ENCODE measurements at places on chromosomes 16 and 17. TPM values are rescaled to one million over a fixed set of nuclear protein-coding genes. Genes with fewer than 3 reads are reported as not detected.

Gene MPHOSPH6
- 15.7 TPM for total RNA-seq

DNA sequence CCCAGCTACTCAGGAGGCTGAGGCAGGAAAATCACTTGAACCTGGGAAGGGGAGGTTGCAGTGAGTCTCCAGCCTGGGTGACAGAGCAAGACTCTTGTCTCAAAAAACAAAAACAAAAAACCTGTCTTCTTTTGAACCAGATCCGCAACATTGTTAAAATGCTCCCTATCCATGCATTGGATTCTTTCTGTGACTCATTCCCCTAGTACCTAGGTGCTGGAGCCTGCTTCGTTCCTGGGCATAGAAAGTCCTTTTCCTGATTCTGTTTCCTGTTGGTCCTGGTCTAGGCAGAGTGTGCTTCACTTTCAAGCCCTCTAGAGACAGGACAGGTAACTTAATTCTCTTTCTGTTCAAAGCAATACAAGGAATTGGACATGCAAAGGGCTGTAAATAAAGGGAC is 5.2 kb downstream of the EPN2 start:
- peak; percentile 21 for DNase-seq

- DNase-seq = peak; percentile 93
These were observed 20.0 kb upstream of the RNF135 start for GRCh38 chr17:30950669-30951399.

- no peak for DNase-seq
These were observed 167.7 kb upstream of the WSCD1 start for GRCh38 chr17:5902181-5903140.

DNA sequence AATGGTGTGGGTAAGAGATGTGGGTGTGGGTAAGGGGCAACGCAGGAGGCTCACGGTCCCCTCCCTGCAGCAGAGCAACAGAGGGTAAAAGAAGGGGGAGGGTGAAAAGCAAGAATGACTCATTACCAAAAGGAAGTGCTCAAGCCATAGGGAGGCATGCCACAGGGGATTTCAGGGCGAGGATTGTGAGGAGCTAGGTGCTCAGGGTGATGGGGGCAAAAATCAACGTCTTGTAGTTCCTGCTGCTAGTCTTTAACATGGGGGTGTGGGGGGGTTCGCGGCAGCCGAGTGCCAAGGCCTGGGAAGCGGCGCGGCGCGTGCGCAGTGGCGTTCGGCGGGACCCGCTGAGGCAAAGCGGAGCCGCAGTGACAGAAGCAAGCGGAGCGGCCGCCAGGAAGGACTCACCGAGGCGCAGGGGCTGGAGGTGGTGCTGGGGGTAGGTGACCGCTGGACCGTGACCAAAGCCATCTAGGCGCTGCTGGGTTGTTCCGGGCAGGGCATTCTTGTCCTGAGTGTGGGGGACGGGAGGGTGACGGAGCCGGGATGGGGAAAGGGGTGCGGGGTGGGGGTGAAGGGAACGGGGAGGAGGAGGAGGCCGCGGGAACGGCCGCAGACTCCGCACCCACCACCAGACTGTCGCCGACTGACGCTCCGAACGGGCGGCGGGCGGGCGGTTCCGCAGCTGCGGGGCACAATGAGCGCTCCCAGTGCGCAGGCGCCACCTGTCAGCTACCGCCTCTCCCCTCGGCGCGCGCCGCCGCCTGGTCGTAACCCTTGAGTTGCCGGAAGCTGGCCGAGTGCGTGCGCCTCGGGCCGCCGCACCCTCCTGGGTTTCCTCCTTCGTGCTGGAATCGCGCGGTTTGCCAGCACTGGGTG is at the start of gene SSH2:
SSH2 (minus strand) TSS at position 696 of the 876 bp plus-strand sequence; CDS start at position 468, 228 bp downstream.
- peak; percentile 88 for DNase-seq

DNA sequence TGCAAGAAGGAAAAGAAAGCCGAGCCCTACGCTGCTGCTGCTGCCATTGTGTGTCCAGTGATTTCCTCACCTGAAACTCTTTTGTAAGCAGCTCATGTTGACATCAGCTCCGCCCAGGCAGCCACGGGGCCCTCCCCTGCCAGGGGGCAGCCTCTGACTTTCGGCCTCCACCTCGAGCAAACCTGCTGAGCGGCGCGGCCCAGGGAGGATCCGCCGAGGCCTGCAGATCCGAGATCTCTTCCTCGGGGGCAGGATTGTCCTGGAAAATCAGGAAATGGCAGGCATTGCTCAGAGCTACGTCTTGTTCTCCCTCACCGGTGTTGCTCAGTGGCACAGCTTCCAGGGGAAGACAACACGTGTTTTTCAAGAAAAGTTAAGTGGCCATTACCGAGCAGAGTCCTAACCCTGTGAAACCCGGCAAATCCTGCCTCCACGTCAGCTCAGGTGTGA is 35.6 kb upstream of the ZNF750 start:
- DNase-seq = peak; percentile 31

DNA sequence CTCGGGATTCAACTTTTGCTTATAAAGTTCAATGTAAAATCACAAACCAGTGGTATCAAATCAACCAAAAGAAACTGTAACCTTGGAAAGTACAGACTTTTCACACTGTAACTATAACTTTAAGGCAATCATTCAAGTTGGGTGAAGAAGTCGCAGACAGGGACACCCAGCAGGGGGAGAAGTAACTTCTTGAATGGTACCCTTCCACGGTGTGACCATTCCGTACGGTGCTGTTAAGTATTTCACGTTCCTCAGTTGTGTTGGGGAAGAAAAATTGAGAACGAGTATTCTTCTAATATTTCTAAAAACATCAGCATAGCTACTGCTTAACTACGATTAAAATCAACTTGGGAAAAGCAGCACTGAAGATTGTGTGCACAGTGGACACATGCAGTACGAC is 55.8 kb downstream of the MYH10 start:
- DNase-seq = peak; percentile 31

DNA sequence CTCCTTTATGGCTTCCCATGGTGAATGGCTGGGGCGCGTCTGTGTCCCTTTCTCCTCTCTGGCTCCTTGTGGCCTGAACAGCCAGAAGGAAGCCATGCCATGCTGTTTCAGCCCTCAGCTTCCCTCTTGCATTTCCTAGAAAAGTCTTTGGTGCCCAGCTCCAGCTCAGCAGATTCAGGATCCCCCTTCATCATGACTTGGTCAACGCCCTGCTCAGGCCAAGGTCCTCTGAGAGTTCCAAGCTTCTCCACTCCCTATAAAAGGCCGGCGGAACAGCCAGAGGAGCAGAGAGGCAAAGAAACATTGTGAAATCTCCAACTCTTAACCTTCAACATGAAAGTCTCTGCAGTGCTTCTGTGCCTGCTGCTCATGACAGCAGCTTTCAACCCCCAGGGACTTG is at the start of gene CCL13:
CCL13 (plus strand) TSS at position 287 of the 400 bp plus-strand sequence; CDS start at position 334, 47 bp downstream.
- no peak for DNase-seq

GRCh38 chr17:40556884-40557414 is 8.3 kb downstream of the CCR7 start:
- peak; percentile 68 for DNase-seq

- DNase-seq = no peak
These were observed 29.8 kb downstream of the LAT start for GRCh38 chr16:29014561-29015069.

DNA sequence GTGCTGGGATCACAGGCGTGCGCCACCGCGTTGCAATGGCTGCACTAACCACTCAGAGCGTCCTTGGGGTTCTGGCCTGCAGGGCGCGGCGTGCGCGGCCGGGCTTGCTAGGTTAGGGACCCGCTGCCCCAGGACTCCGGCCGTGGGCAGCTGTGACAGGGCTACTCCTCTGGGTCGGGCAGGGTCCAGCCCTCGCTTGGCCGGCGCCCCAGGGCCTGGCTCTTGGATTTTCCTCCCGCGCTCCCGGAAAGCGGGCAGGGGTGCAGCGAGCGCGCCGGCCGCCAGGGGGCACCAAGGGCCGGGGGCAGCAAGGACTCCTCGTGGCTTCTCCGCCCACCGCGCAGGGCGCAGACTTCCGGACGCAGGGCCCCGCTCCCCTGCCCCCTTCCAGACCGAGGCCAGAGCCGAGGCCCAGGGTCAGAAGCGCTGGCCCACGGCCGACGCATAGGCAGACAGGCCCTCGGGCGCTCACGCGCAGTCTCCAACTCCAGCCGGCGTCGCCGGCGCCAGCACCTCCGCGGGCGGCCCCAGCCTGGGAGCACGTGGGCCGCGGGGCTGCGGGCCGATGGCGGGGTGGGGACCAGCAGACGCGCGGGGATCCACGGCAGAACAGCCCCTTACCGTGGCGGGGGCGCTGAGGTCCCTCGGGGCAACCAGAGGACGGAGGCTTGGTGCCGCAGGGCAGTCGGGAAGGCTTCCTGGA is 355 bp downstream of the TLE7 start:
- DNase-seq = no peak

GRCh38 chr16:71344315-71344905 is 14.1 kb upstream of the CALB2 start:
- no peak for DNase-seq

GRCh38 chr16:3983081-3983520 is 102.6 kb upstream of the CREBBP start:
- DNase-seq = peak; percentile 64

DNA sequence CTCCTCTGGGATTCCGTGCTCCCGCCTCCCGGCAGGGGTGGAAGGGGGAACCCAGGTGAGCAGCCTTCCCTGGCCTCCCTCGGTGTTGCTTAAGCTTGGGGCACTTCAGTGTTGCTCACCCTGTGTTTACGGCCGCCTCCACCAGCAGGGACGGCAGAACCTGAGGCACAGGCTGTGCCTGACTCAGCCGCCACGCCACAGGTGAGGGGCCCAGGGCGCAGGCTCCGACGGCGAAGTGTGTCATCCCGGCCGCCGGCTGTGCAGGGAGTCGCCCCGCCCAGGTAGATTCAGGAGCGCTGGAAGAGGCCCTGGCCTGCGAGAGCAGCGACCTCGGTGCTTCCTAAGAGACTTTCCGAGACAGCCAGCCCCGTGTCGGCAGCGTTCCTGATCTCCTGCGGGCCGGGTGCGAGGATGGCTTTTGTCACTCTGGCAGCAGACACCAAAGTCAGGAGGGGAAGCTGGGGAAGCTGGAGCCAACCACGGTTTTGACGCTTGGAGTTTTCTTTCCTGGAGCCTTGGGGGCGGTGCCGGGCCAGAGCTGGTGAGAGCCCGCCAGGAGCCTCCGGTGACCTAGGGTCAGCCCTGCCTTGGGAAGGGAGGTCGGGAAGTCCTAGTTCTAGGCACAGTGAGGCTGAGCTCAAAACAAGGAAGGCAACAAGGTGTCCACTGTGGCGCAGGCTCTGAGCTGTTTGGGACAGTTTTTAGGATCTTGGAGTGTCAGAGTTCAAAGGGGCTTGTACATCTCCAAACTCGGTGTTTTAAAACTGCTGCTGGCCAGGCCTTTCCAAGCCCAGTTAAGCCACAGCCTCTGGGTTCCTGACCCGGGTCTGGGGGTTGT is 2.1 kb downstream of the GSE1 start:
- DNase-seq = no peak

Gene COG1
- total RNA-seq = 9.2 TPM

DNA sequence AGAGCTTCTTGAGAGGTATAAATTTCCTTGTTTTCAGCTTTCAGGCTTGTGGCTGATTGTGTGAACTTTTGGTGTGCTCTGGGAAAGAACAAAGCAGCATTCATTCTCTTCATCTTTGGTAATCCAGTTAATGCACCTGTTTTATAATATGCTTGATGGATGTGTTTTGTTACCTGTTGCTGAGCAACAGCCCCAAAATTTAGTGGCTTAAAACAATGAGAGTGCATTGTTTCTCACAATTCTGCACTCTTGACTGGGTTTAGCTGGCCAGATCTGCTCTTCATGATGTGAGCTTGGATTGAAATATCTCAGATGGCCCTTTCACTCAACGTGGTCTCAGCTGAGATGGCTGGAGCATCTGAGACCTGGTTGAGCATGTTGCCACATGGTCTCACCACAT is 58.7 kb upstream of the NOL11 start:
- no peak for DNase-seq

DNA sequence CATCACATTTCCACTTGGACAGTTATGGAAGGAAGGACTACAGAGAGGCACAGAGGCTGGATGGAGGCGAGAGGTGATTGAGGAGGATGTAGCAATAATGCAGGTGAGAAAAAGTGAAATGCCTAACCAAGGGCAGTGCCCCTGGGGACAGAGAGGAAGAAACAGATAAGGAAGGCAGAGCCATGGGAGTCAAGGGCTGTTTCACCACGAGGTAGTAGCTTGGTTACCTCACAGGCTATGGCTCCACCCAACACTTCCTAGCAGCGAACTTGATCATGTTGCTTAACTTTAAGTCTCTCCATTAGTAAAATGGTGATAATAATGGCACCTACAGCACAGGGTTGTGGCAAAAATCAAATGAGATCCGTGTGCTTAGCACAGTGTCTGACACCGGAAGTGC is 83.9 kb downstream of the YPEL2 start:
- no peak for DNase-seq

- no peak for DNase-seq
These were observed 305.4 kb downstream of the MAF start for GRCh38 chr16:79295162-79295561.

Gene ZNF205
- 12.3 TPM for total RNA-seq

- DNase-seq = no peak
These were observed 162.4 kb downstream of the PPM1E start for GRCh38 chr17:58918072-58918471.

GRCh38 chr16:66507731-66508239 is 42.1 kb downstream of the TK2 start:
- no peak for DNase-seq

- peak; percentile 92 for DNase-seq
These were observed 242.4 kb downstream of the C16orf95 start for GRCh38 chr16:87074641-87075318.

DNA sequence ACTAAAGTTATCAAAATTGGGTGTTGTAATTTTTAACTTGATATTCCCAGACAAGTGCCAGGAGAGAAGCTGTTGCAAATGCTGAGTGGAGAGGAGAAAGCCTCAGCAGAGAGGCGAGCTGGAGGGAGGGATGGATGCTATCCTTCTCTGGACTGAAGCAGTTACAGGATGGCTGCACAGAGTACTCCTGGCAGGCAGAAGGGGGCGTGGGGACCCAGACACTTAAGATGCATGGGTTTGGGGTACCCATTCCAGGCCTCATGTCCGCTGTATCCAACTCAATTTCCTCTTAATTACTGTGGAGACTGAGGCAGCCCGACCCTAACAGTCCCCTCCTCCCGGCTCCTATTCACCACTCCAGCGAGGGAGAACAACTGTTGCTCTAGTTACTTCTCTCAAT is 25.4 kb upstream of the ALDH3A1 start:
- no peak for DNase-seq

Gene KRTAP17-1
- not detected for total RNA-seq

Measured in lung microvascular endothelial cell (primary cell).